ENCODE measurements at places on chromosomes 2 and 18. TPM values are rescaled to one million over a fixed set of nuclear protein-coding genes. Genes with fewer than 3 reads are reported as not detected.

DNA sequence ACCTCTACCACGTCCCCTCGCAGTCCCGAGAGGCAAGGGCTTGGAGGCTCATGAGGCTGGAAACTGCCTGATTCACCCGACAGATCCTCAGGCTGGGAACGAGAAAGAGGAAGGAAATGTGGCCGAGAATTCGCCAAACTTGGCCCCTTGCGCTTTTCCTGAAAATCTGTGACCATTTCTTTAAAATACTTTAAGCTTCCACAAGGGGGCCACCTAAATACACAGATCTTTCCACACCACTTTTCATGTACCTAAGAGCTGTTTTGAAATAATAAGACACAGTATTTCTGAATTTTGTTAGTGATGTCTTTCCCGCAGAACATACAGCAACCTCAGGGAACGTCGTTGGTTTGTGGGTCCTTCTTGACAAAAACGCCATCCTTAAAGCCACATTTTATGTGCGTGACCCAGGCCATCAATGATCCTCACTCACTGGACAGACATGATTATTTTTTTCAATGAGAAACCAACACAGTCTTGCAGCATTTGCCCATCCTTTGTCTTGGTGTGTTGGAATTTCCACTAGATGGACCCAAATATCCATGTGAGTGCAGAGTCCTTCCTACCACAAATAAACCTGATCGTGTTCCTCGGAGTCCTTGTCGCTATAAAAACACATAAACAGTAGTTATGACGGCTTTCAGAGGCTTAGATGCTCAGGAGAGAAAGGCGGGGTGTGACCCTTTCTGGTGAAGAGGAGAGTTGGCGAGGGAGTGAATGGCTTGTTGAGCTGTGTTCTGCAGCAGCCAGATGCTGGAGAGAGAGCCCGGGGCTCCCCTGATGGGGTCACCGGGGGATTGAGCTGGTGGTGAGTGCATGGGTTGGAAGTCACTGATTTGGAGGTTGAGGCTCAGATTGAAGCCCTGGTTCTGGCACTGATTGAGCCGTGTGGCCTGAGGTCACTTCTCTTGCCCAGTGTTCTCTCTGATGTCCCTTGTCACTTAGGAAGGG is 25.0 kb downstream of the DCDC2C start:
- H3K27ac ChIP-seq: no peak overlapping the region
- no peaks in the 10 kb centered on the region for H3K36me3 ChIP-seq
- H3K4me3 ChIP-seq: no peak overlapping the region
- DNase-seq: no peak
- H3K4me1 ChIP-seq: no peaks in the 10 kb centered on the region
- H3K27me3 ChIP-seq: peaks cover 37% of the 10 kb centered on the region

The DSC2 gene
- not detected for total RNA-seq

The GKN2 gene
- not detected for total RNA-seq

- no peaks in the 10 kb centered on the region for H3K27me3 ChIP-seq
- H3K36me3 ChIP-seq: no peaks in the 10 kb centered on the region
- H3K4me3 ChIP-seq: no peak overlapping the region
- DNase-seq: no peak
- H3K27ac ChIP-seq: no peak overlapping the region
- H3K4me1 ChIP-seq: no peaks in the 10 kb centered on the region
These were observed 40.1 kb upstream of the CAPN13 start for GRCh38 chr2:30847329-30847728.

The HAAO gene
- 0.61 TPM for total RNA-seq

- H3K4me1 ChIP-seq: no peaks in the 10 kb centered on the region
- DNase-seq: no peak
- H3K4me3 ChIP-seq: no peak overlapping the region
- H3K36me3 ChIP-seq: no peaks in the 10 kb centered on the region
- H3K27me3 ChIP-seq: no peaks in the 10 kb centered on the region
These were observed 106.3 kb upstream of the TCF4 start for GRCh38 chr18:55694291-55694690.

The EVX2 gene
- total RNA-seq: not detected

DNA sequence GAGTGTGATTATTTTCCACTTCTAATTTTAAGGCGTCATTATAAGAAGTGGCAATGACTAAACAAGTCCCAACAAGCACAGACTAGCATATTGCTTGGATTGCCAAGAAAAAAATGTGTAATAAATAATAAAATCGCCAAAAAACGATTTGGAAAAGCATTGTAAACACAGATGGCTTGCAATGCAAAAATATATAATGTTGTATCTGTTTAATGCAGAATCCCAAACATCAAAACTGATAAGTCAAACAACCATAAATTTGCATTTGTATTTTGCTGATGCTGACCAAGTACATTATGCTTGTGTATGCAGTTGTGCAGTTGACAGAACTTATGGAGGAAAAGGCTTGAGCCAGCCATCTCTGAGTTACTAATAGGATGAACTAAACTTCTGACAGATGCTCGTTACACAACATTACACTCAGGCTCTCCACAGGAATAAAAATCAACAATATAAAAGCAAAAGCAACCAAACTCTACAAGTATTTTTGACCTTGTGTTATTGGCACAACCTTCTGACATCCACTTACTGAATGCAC is 68.1 kb downstream of the DNER start:
- DNase-seq: no peak
- H3K4me1 ChIP-seq: no peaks in the 10 kb centered on the region
- H3K27me3 ChIP-seq: no peaks in the 10 kb centered on the region
- no peak overlapping the region for H3K4me3 ChIP-seq
- no peak overlapping the region for H3K27ac ChIP-seq
